ENCODE measurements at places on chromosomes 4 and X. TPM values are rescaled to one million over a fixed set of nuclear protein-coding genes. Genes with fewer than 3 reads are reported as not detected.

- H3K27ac ChIP-seq = peak overlapping the region; percentile 93
- H3K36me3 ChIP-seq = no peaks in the 10 kb centered on the region
- DNase-seq = peak; percentile 78
- no peaks in the 10 kb centered on the region for H3K4me1 ChIP-seq
- H3K4me3 ChIP-seq = peak overlapping the region; percentile 60
- no peaks in the 10 kb centered on the region for H3K27me3 ChIP-seq
Observed at GRCh38 chrX:3815896-3816664, 102.6 kb upstream of the PRKX start.

DNA sequence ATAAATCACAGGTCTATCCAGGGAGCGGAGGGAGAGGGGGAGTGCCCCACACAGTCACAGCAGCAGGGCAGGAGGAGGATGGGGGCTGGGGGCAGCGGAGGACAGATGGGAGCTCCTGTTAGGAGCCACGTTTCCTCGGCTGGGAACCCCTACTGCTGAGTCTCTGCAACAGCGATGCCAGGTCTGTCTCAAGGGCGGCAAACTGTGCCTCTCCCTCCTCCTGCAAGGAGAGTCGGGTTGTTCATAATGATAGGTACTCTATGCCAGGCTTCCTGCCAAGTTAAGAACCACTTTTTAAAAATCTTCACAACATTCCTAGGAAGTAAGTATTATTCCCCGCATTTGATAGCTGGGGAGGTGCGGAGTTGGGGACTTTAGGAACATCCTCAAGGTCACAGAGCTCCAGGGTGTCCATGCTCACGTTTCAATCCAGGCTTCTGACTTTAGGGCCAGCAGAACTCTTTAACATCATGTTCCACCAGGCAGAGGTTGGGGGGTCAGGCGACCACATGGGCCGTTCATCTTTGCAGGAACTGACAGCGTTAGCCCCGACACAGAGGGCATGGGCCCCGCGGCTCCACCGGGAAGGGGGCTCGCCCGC is 98.3 kb upstream of the MAML3 start:
- peaks cover 29% of the 10 kb centered on the region for H3K4me1 ChIP-seq
- H3K27me3 ChIP-seq = no peaks in the 10 kb centered on the region
- peak overlapping the region; percentile 64 for H3K4me3 ChIP-seq
- H3K27ac ChIP-seq = peak overlapping the region; percentile 94
- peak; percentile 57 for DNase-seq
- no peaks in the 10 kb centered on the region for H3K36me3 ChIP-seq

- no peaks in the 10 kb centered on the region for H3K36me3 ChIP-seq
- no peaks in the 10 kb centered on the region for H3K4me1 ChIP-seq
- H3K27me3 ChIP-seq = no peaks in the 10 kb centered on the region
Observed at GRCh38 chr4:108384544-108384943, 215.8 kb upstream of the LEF1 start.

DNA sequence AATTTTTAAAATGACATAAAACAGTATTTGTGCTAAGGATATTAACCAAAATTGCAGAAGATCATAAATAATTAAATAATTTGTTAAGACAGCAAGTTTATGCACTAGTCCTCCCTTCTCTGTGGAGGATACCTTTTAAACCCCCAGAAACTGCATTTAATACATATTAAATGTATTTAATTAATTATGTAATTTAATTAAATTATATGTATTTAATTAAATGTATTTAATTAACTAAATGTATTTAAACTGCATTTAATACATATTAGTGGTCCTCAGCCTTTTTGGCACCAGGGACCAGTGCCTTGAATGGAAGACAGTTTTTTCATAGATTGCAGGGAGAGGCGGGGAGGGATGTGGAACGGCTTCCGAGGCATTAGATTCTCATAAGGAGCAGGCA is 404.6 kb downstream of the ARHGAP24 start:
- H3K36me3 ChIP-seq = no peaks in the 10 kb centered on the region
- H3K4me3 ChIP-seq = no peak overlapping the region
- H3K27me3 ChIP-seq = no peaks in the 10 kb centered on the region

DNA sequence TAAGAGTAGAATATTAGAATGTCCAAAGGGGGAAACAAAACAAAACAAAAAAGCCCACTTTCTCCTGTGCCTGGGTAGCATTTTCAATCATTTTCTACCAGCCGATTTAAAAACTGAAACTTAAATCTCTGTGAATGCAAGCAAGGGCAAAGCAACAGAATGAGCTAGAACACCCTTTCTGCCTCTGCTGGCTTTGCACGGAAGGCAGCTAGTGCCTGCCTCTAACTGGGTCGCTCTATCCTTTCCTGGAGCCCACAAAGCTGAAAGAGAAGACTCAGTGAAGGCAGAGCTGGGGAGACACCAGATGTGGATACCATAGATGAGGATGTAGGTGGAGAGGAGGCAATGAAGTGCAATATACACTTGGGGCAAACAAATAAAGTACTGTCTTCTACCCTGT is 248.9 kb upstream of the TTC29 start:
- no peak for DNase-seq
- no peaks in the 10 kb centered on the region for H3K27me3 ChIP-seq
- H3K4me1 ChIP-seq = no peaks in the 10 kb centered on the region
- no peaks in the 10 kb centered on the region for H3K36me3 ChIP-seq
- H3K27ac ChIP-seq = no peak overlapping the region

DNA sequence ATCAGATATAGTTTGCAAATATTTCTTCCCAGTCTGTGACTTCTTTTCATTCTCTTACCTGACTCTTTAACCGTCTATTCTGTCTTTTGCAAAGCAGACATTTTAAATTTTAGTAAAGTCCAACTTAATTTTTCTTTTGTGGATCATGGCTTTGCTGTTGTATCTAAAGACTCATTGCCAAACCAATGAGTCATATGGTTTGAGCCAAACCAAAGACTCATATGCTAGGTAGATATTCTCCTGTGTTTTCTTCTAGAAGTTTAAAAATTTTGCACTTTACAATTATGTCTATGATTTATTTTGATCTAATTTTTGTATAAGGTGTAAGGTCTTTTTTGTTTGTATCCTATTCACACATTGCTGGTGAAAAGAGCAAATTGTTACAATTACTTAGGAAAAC is 446.8 kb downstream of the ANKRD50 start:
- no peak overlapping the region for H3K4me3 ChIP-seq
- H3K27me3 ChIP-seq = no peaks in the 10 kb centered on the region
- no peaks in the 10 kb centered on the region for H3K4me1 ChIP-seq

DNA sequence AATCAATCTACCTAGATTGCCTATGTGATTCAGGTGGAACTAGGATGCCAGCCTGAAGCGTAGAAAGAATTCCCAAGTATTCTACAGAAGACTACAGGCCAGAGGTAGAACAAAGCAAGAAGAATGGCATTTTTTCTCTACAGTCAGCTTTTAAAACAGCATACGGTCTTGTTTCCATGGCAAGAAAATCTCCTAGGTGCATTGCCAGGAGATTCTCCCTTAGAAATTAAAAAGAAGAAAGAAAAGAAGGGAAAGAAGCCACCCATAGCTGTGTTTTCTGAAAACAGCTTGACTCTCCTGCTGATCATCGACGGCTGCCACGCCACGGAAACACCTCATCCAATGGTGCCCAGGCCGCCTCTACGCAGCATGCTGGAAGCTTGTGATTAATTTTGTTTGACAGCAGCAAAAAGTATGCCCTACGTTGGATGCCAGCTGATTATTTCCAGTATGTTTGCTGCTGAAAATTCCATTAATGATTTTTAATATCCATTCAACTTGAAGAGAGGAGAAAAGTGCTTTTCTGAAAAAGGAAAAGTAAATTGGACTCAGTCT is 24.1 kb downstream of the ANK2 start:
- no peak for DNase-seq
- no peak overlapping the region for H3K4me3 ChIP-seq
- no peak overlapping the region for H3K27ac ChIP-seq
- H3K27me3 ChIP-seq = no peaks in the 10 kb centered on the region
- H3K4me1 ChIP-seq = no peaks in the 10 kb centered on the region
- H3K36me3 ChIP-seq = no peaks in the 10 kb centered on the region

MAGEA2B gene
- total RNA-seq = not detected
